Fibroblast of skin of left quadriceps (primary cell): ENCODE measurements at places on chromosomes 7 and 10.
A peak's percentile ranks its signal among the peaks of the same experiment; 100 is the strongest.

DNA sequence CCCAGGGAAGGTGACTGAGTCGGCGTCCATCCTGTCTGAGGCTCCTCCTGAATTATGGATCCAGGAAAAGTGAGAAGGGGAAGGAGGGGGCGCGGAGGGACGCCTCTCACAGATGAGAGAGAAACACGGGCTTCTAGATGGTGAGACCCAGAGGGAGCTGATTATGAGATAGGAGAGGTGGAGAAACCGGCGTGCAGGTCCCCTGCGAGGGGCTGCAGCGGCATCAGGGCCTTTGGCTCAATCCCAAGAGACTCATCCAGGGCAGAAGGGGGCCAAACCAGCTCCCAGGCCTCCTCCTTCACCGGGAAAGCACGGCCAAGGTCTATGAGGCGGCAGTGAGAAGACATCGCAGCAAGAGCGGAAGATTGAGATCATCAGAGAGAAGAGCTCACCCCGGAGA lies 70.8 kb downstream of the TCERG1L start:
- no peak for DNase-seq

- DNase-seq: no peak
These were observed 39.5 kb downstream of the GARS1 start for GRCh38 chr7:30634193-30634626.

DNA sequence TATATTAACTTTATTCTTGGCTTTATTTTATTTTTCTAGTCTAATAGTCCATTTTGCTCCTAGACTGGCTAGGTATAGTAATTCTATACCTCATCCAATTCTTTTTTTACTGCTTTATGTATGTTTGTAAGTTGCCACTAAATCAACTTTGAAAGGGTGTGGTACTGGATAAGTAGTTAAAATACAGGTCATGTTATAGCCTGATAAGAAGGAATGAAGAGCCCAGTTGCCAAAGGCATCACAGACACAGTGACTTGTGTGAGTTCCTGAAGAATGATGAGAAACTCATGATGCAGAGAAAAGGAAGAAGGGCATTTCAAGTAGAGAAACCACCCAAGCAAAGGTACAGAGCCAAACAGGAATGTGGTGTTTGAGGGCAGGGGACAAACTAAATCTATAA lies 27.3 kb downstream of the NAPEPLD start:
- no peak for DNase-seq

DNA sequence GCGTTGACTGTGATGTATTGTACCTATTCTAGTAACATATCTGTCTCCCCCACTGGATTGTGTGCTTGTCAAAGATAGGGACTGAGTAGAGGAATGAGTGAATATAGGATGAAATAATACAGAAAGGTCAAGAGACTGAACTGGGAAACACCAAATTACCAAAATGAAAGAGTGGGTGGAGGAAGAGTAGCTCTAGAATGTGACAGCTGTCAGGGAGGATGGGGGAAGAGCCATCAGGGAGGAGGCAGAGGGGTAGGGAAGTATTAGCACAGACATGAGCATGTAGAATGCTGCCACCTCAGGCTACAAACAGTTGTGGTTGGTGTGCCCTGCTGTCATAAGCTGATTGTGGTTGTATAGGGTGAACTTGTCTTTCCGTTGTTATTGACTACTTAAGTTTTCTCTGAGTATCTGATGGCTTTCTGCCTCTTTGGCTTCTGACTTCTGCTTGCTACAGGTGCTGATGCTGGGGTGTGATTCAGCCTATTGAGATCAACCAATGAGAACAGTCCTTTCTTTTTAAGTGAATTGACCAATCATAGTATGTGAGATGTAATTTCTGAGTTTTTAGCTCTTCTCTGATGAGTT lies 5.6 kb downstream of the CCSER2 start:
- no peak for DNase-seq

DNA sequence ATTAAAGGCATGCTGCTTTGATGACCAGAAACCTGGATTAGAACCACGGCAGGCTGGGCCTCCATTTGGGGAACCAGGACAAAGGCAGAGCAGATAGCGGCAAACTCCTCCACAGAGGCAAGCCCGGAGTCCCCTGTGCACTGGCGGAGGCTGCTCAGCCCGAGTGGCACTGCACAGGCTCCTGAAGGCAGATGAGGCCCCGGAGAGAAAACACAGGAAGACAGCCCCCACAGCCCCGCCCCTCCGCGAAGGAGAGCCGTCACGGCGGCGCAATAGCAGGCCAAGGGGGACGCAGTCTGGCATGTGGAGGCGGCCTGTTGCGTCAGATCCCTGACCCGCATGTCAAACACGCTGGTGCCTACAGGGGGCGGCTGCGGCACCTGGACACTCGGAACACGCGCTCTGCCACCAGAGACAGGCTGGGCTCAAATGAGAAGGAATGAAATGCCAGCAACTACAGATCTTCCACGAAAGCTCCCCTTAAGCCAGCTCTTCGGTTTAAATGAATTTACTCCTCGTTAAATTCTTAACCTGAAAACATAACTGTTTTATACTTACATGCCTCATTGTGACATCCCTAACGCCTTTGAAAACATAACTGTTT lies 128.5 kb downstream of the MAD1L1 start:
- peak; percentile 82 for DNase-seq

DNA sequence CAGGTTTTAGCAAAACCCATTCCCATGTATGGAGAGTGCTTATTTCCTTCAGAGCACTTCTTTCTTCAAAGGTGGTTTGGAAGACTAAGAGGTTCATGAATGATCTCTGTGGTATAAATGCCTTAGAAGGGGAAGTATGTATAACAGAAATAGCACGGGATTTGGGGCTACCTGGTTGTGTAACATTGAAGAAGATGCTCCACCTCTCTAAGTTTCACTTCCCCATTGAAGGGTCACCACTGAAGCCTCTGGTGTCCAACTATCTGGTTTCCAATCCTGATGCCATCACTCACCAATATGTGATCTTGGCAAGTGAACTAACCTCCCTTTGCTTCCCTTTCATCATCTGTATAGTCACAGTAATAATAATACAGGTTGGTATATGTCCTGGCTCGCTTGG lies 37.2 kb downstream of the CYCS start:
- no peak for DNase-seq

GRCh38 chr10:3010334-3010733 lies 57.0 kb upstream of the PFKP start:
- no peak for DNase-seq

DNA sequence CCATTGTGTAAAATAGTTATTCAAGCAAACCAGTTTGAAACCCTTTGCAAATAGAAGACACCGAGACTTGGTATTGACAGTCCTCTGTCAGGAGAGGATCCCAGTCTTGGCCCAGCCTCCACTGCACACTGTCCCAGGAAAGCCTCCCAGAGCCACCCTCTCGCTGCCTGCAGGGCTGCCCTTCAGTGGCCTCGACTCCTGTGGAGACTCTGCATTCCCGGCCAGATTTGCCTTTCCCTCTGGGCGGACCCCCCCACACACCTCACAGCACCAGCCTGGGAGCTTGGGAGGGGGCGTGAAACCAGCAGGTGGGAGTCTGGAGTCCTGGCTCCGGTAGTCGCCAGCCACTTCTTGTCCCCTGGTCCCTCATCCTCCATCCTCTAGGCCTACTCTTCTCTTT lies 48.7 kb downstream of the GRK5 start:
- DNase-seq: no peak

DNA sequence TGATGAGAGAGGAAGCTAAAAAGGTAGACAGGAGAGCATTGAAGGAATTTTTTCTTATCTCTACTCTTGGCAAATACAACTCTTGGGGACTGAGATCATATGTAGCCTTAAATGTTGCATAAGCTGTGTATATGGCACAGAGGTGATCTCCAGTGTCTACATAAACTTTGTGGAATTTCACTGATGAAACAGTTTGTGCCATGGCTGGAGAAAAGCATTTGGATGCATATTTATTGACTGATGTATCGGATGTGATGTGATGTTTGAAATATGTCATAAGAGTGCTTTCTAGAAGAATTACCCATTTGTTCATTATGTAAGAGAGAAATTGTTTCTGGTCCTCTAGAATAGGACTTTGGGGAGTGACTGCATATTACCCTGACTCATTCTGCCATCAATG lies 244.9 kb upstream of the LRRTM3 start:
- DNase-seq: peak; percentile 29

- no peak for DNase-seq
These were observed 51.2 kb downstream of the GTF2I start for GRCh38 chr7:74708569-74709275.

GRCh38 chr10:96374639-96374984 lies 15.8 kb upstream of the OPALIN start:
- no peak for DNase-seq

DNA sequence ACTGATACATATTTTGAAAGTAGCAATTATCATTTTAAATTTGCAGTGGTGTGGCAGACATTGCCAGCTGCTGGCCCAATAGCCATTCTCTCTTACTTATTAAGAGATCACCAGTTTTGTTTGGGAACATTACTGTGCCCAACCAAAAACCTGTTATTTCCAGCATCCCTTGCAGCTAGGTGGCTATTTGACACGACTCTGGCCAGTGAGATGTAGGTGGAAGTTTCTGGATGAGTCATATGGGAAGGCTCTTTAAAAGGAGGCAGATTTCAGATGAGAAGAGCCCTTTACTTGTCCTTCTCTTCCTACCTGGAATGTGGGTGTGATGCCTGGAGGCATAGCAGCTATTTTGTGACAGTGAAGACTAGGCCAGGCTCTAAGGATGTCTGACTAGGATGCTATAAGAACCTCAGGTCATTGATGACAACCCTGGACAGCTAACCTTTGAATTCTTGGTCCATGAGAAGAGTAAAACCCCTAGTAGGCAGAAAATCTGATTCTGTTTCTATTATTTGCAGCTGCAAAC lies 77.9 kb downstream of the CARD11 start:
- no peak for DNase-seq

GRCh38 chr7:36735172-36735571 lies 10.9 kb upstream of the AOAH start:
- no peak for DNase-seq

- DNase-seq: peak; percentile 58
These were observed 54.3 kb upstream of the AKR1E2 start for GRCh38 chr10:4771554-4772201.

- DNase-seq: no peak
These were observed 10.0 kb upstream of the ICA1 start for GRCh38 chr7:8271960-8272359.

DNA sequence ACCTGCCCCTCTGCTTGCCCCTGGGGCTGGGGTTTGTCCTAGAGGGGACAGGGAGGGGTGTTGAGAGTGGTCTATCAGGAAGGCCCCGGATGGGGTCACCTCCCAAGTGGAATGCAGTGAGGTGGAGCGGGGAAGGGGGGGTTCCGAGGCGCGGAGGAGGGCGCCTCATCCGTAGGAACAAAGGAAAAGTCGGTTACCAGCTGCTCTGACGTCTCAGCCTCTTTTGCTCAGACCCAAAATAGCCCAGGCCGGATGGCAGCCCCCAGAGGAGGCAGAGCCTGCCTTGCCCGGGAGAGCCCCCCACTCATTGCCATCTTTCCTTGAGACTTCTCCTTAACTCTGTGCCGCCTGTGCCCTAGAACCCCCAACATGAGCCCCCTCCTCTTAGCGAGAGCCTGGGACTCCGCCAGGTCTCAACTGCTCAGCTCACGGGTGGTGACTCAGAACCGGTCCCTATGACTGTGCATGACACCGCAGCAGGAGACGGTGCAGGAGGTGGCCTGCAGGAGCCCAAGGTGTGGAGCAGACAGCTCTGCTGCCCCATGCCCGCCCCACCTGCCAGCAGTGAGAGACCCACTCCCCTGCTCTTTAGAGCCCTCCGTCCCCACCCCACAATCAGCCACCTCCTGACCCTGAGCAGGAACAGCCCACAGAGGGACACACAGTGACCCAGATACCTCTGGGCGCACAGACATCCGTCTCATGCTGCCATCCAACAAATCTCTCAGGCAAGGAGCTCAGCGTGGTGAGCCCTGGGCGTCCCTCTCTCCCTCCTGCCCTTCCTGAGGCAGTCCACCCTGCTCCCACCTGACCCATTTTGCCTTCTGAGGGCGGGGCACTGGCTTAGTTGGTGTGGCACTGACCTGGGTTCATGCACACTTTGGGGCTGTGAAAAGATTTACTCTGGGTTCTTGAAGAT lies 13.1 kb downstream of the STX1A start:
- no peak for DNase-seq

DNA sequence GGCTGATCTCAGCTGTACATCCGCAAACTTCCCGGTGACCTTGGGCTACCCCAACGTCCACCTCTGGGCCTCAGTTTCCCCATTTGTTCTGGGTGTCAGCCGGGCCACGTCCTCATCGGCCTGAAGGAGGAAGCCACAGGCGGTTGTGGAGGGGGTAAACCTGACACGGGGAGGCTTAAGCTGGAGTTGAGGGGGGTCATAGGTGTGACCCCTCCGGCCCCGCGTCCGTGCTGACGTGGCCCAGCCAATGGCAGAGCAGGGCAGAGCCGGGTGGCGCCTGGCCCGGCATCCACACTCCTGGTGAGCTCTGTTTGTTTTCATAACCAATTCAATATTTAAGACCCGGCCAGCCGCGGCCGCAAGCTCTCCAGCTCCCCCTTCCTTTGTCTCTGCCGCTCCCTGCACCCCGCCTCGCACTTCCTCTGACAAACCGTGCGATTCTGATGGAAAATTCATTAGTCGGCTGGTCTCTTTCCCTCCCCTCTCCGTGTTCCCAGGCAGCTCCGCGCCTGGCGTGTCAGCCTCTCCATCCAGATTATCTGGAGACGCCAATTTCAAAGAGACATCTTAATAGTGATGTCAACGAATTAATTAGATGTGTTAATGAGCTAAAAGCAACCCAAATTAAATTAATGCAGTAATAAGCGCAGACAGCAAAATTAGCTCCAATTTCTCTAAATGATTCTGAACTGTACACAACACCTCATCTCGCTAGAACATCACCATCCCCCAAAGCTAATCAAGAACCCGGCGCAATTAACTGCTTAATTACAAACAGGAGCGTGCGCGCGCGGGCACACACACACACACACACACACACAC lies 55.4 kb downstream of the MICALL2 start:
- DNase-seq: no peak

- no peak for DNase-seq
These were observed 35.6 kb downstream of the PRPS1L1 start for GRCh38 chr7:17991866-17992648.

- no peak for DNase-seq
These were observed 250.0 kb downstream of the KLF6 start for GRCh38 chr10:3535001-3535400.

DNA sequence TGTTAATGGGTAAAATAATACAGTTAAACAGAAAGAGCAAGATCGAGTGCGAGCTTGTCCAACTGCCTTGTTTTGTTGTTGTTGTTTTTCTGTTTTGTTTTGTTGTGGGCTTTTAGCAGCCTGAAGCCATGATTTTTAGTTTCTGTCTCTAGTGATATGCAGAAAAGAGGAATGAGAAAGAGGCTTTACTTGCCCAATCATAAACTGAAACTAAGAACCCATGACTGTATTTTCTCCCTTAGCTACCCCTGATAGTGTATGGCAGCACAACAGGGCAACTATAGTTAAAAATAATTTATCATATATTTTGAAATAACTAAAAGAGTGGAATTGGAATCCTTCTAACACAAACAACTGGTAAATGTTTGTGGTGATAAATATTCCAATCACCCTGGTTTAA lies 493.9 kb downstream of the GLRX3 start:
- no peak for DNase-seq

DNA sequence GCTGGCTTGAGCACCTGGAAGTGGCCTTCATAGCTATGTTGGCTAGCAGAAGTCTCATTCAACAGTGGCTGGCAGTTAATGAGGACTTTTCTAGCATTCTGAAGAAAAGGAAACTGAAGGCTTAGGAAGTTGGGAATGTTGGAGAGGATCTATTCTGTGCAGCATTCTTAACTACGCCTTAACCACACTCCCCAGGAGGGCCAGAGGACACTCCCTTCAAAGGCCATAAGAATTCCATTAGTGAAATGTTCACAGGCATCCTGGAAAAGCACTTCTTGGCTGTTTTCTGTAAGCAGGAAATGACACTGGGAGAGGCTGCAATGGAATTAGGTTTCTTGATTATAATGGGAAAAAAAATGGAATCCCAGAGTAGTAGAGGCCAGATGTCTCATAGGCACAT lies 188.9 kb downstream of the ARHGAP12 start:
- DNase-seq: peak; percentile 97
